ENCODE measurements at places on chromosomes 2 and 18.

GRCh38 chr18:79812052-79812451, 14.3 kb downstream of the KCNG2 start:
- DNase-seq = no peak

- no peak for DNase-seq
Measured at GRCh38 chr2:56674084-56674483, 490.3 kb downstream of the CCDC85A start.

GRCh38 chr2:173625315-173625714, 270.6 kb downstream of the CDCA7 start:
- DNase-seq = no peak

- no peak for DNase-seq
Measured at GRCh38 chr2:64672708-64673107, 19.0 kb upstream of the SERTAD2 start.

DNA sequence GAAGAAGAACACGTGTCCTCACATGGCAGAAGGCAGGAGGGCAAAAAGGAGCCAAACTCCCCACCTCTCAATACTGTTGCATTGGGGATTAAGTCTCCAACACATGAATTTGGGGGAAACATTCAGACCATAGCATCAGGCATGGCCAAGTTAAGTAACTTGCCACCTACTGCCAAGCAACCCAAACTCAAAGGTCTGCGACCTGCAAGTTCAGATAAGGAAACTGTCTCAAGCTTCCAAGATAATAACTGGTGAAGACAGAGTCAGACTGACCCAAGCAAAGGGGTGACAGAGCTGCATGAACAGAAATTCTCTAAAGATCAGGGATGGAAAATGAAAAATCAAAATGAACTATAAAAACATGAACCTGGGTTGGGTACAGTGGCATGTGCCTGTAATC, 188.7 kb upstream of the SIX3 start:
- DNase-seq = no peak

- DNase-seq = no peak
Measured at GRCh38 chr2:189900726-189901125, 116.5 kb downstream of the PMS1 start.

GRCh38 chr2:3149441-3150217, 228.0 kb downstream of the EIPR1 start:
- DNase-seq = no peak

DNA sequence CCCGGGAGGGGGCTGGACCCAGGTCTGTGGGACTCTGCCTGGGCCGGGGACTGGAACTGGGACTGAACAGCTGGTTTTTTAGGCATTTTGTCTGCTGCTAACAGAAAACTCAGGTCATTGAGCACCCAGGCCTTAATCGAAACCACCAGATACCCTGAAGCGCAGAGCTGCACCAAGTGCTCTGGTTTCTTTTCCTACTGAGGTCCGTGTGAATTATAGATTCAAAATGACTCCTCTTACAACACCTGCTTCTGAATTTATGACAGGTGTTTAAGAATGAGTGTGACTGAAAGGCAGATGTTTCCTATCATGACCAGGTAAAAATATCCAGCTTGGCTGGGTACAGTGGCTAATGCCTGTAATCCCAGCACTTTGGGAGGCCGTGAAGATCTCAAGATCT, 47.8 kb downstream of the TRAPPC12 start:
- no peak for DNase-seq

GRCh38 chr2:105761931-105762515, 17.3 kb downstream of the NCK2 start:
- DNase-seq = no peak

DNA sequence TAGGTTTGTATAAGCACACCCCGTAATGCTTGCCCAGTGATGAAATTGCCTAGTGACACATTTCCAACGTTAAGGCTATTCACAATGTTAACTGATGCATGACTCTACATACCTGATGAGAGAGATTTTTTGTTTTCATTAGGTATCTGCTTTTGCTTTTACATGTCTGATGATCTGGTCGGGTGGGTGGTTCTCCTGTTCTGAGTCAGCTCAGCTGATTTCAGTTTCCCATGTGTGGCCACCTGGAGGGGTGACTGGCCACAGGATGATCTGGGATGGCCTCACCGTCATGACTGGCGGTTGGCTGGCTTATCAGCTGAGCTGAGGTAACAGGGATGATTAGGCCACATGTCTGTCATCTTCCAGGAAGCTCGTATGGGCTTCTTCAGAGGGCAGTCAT, 33.8 kb upstream of the ACYP2 start:
- no peak for DNase-seq

GRCh38 chr2:149816756-149817551, 229.4 kb upstream of the MMADHC start:
- DNase-seq = no peak

DNA sequence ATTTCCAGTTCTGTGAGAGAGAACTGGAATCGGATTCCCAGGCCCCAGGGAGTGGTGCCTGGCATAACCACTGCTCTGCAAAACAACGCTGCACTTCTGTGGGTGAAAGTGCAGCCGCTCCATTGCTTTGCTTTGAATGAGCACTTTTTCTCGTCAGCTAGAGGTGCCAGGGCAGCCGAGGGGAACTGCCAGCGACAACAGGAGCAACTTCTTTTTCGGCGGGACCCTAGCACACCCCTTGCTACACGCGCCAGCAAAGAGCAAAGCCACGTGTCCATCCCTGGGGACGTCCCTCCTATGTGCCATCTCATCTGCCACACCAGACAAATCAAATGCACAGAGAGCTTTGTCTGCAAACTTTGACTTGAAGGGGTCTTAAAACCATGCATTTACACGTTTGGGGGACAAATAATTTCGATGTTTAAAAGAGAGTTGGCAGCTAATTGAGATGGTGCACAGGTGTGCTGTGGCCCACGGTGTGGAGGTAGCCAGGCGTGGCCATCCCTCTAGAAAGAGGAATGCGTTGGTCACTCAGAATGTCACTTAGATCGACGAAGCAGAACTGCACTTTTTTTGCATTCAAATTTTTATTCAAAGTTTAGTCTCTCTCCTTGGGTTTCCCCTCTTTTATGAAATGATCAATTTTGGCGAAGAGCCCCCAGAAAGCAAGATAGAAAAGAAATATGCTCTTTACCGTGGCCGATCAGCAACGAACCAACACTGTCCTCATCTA, 151.8 kb downstream of the MBP start:
- DNase-seq = no peak

DNA sequence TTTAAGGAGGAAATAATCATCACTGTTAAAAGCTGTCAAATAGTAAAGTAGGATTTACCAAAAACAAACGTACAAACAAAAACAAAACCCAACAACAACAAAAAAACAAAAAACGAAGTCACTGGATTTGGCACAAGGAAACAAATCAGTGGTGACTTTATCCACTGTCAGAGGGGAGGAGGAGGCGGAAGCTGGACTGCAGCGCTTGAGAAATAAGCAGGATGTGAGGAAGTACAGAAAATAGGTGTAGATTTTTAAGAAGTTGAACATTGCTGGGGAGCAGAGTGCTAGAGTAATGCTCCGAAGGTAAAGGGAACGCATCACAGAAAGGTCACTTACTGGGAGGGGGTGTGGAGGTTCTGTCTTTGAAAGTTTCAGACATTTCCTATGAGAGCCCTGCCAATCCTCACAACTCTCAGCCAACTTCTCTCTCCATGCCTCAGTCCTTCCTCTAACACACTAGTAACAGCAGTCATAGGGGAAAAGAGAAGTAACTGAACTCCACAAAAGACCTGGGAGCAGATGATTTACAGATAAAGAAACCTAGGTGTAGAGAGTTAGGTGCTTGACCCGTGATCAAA, 220.2 kb upstream of the SMAD7 start:
- no peak for DNase-seq

DNA sequence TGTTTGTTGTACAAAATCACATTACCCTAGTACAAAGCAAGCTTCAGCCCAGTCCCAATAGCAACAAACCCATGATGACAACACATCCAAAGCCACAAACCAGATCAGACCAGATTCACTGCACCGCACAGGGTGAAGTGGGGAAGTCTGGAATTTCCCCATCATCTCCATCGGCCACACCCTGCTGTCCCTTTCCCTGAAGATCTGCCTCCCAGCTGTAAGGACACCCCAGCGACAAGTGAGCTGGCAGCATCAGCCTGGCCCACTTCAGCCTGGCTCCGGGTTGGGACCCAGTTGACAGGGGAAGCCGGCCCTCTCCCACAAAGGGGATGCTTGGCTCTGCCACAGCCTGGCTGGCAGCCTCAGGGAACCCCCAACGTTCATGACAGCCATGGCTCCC, 207.6 kb downstream of the MGAT5 start:
- DNase-seq = no peak

DNA sequence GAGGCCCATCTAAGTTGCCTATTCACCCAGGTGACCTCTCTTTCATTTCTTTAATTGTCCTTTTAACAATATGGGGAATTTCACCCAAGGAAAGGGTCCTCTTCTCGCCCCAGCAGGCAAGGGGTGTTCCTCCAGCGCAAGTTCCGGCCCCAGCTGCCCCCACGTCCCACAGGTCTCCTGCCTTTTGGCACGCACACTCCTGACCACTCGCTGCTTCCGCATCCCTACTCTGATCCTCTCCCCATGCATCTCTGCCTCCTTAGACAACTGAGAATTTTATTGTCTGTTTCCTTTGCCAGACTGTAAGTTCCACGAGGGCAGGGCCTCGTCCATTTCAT, 684 bp upstream of the ARPC2 start:
- DNase-seq = no peak

- no peak for DNase-seq
Measured at GRCh38 chr18:12015416-12016062, 34.2 kb downstream of the IMPA2 start.

GRCh38 chr2:120251078-120251477, 1.6 kb upstream of the RALB start:
- no peak for DNase-seq

DNA sequence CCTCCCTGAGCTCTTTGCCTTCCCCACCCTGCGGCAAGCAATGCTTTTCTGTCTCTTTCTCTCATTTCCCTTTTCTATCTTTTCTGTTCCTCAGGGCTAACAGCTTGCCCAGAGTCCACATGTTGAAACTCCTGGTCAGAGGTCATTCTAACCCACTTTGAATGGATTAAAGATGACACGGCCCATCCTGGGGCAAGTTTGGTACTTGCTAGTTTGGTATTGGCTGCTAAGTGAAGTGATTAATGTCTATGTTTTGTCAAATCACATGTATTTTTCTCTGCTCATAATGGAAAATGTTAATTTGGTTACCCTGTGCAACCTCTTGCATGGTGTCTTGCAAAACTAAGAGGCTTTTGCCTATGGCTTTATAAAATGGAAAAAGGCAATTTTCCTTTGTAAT, 960.2 kb downstream of the CNTNAP5 start:
- no peak for DNase-seq

GRCh38 chr2:11688222-11689069, 18.5 kb upstream of the NTSR2 start:
- DNase-seq = no peak

GRCh38 chr18:23352042-23352441, 101.0 kb upstream of the RIOK3 start:
- DNase-seq = no peak

- DNase-seq = no peak
Measured at GRCh38 chr2:28895189-28895893, 874 bp downstream of the WDR43 start.

DNA sequence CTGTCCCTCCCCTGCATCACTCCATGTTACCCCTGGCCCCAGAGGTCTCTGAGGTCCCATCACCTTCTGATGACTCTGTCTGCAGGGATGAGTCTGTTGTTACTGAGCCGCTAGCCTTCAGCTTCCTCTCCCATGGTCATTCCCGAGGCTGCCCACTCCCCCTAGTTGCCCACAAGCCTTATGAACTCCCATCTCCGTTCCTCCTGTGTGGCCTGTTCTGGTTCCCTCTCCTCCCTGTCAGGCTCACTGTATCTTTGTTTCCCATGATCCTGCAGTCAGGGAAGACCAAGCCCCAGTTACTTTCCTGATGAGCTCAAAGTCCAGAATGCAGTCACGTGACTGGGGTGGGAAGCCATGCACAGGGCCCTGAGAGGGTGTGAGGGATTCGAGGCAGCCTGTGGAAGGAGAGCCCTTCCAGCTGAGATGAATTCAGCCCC, 39.5 kb downstream of the INPP4A start:
- no peak for DNase-seq

- no peak for DNase-seq
Measured at GRCh38 chr2:16287831-16288230, 347.5 kb downstream of the MYCN start.

DNA sequence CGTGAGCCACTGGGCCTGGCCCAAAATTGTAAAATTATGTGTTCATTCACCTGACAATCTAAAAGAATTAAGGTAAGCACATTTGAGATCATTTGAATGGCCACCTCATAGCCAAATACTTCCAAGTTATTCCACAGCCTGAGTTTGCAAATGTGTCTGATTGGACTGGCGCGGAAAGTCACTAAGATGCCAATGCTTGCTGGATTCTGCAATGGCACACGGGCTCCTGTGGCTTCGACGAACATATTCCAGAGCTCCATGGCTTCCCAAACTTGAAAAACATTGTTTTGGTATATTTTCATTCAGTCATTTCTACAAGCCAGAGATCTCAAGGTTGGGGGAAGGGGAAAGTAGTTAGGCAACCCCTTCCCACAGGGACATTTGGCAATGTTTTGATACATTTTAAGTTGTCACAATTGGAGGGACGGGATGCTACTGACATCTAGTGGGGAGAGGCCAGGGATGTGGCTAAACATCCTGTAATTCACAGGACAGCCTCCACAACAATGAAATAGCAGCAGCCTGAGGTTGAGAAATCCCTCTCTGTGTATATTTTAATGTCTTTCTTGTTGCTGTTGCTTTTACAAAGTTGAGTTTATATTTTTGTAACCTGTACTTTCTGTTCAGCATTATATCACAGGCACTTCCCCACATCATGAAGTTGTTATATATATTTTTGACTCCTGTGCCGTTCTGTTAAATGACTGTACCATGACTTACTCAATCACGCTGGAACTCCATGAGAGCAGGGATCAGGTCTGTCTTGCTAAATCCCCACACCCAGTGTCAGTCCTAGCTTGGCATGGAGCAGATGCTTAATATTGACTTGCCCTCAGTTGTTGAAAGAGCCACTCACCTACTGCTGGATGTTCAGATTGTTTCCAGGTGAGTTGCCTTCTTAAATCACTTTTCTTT, 56.9 kb downstream of the COL4A4 start:
- peak; percentile 67 for DNase-seq

- peak; percentile 65 for DNase-seq
Measured at GRCh38 chr2:111662039-111662770, 221.8 kb downstream of the ANAPC1 start.

GRCh38 chr2:230042195-230042594, 26.5 kb downstream of the SLC16A14 start:
- DNase-seq = peak; percentile 10

Data from HS-5 (cell line).